ENCODE measurements at places on chromosomes 2 and 18.
A peak's percentile ranks its signal among the peaks of the same experiment; 100 is the strongest.

DNA sequence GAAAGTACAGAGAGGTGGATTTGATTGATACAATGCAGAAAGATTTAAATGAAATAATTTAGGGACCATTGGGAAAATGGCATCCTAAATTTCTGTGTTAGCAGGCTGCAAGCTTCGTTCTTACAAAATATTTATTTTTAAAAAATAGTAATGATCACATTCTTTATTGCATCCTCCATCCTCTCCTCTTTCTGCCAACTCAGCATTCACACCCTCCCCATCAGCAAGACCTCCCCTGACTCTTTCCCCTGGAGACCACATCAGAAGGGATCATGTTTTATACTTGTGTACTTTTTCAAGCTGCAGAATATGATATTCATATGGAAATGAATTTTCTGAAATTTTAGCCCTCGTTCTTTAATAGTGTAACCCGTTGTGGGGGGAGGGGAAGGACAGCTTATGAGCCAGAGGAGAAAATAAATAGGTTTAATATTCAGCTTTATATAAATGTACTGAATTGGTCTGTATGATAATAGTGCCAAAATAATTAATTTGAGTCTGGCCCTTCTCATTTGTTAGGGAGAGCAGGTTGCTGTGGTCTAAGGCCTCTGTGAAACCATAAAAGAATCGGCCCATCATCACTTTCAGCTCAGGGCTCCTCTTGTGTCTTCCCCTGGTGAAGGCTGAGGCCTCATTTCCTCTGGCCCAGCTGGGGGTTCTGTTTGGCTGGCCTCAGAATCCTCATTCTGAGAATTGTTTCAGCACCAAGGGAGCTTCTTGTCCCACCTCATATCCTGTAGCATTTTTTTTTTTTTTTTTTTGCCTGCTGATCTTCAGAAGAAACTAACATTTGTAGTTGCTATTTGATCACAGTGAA, 330.8 kb downstream of the TXNL1 start:
- peak; percentile 82 for DNase-seq

DNA sequence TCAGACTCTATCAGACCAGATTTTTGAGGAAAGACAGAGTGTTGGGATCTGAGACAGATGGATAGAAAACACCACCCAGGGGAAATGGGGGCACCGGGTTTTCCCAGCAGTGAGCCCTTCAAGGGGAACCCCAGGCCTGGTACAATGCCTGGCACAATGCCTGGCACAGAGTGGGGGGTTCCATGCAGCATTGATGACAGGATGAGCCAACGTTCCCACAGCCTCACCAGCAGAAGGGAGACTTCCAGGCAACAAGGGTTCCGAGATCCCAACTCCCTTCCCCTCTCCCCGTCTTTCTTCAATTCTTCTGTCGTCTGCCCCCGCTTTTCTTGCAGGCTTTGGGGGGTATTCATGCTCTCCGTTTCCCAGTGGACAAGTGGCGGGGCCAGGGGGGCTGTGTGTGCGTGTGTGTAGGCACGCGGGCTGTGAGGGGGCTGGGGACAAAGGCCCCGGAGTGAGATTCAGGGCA, 132.1 kb upstream of the HAAO start:
- no peak for DNase-seq

DNA sequence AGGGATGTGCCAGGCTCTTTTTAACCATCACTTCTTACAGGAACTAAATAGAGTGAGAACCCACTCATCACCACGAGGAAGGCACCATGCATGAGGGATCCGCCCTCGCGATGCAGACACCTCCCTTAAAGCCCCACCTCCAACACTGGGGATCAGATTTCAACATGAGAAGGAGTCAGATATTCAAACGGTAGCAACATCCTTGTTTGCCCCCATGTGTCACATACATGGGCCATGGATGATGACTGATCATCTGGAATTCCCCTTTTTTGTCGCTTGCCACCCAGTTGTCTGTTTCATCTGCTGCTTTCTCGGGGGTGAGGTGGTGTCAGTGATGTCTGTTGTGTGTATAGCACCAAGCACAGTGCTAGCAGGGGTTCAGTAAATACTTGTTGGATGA, 57.9 kb downstream of the NCK2 start:
- no peak for DNase-seq

DNA sequence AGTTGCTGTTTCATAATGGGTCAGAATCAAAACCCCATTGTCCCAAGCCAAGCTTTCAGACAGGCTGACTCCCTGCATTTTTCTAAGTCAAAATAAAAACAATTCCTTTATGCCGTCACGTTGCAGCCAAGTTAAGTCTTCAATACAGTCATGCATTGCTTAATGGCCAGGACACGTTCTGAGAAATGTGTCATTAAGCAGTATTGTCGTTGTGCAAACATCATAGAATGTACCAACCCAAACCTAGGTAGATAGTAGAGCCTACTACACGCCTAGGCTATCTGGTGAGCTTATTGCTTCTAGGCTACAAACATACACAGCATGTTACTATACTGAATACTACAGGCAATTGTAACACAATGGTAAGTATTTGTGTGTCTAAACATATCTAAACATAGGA, 160.4 kb upstream of the FOSL2 start:
- DNase-seq = no peak

DNA sequence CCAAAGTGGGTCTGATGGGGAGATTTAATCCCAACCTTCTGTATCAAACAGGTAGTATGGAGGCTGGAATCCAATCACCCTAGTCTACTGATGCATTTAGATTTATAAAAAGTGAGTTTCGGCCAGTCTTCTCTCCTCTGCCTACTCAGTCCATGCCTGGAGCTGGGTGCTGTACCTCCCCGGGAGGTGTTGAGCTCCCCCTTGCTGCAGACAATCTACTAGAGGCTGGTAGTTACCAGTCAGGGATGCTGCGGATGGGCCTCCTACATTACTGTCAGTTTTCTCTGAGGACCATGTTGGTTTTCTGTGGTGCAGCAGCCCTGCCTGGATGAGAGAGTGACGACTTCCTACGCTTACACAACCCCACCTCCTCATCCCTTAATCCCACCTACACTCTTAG, 118.6 kb upstream of the CELF4 start:
- no peak for DNase-seq

DNA sequence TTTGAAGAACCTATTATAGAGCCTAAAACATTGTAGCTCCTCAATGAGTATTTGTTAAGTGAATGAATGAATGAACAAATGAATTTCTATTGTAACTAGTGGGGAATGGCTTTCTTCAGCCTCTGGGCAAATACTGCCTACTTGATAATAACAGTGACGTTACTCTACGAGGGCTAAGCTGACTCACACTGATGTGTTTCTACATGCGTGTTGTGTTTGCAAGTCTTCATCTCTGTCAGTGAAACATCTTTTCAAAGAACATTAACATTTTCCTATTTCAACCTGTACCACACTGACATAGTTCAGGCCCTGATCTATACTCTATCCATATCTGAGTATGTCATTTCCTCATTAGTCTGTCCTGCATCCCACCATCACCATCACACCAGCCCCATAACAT, 319.9 kb upstream of the ACVR2A start:
- no peak for DNase-seq

DNA sequence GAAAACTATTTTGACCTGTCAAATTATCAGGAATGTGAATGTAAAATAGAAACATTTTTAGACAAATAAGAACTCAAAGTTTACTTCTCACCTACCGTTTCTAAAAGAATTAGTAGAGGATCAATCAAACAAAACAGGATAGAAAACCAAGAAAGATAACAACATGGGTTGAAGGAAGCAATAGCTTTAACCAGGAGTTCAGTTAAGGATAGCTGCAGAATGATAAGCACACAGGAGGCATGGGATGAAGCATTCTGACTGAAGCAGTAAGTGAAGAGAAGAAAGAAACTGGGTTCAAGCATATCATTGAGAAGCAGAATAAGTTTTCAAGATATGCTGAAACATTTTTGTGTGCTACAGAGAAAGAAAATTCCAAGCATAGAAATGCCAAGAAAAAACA, 52.3 kb downstream of the TWSG1 start:
- DNase-seq = no peak

DNA sequence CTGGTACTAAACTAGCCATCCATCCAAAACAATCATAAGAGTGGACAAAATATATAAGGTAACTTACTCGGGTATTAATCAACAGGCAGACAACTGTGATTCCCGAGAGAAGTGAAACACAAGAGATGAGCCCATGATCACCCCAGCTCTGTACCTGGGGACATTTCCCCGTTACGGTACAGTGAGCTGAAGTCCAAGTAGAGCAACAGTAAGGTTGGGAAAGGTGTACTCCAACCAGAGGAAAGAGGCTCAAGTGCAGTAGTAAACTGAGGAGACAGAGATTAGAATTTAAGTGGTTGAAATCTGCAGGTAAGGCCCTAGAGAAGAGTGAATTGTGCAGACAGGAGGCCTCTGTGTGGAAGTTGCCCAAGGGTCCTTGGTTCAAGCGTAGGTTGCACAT, 30.5 kb upstream of the CHAC2 start:
- DNase-seq = no peak

DNA sequence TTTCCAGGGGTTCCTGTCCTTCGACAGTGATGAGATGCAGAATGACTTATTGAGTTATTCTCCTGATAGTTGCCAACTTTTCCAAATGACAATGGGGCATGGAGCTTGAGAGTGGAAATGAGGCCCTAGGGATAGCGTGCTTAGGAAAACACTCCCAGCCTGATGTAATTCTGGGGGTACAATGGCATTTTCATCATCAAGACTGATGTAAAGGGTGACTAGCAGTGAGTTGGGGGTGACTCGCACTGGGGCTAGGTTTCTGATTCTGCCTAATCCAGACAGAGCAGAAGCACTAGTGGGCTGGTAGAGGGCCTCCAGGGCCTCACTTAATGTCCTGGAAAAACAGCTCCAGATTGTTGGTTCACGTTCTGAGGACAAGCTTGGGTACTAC, 34.0 kb upstream of the IL37 start:
- DNase-seq = no peak

- peak; percentile 22 for DNase-seq
Measured at GRCh38 chr2:85016446-85016845, 45.5 kb downstream of the KCMF1 start.

- peak; percentile 67 for DNase-seq
Measured at GRCh38 chr2:220455351-220455990, 828.0 kb downstream of the SLC4A3 start.

DNA sequence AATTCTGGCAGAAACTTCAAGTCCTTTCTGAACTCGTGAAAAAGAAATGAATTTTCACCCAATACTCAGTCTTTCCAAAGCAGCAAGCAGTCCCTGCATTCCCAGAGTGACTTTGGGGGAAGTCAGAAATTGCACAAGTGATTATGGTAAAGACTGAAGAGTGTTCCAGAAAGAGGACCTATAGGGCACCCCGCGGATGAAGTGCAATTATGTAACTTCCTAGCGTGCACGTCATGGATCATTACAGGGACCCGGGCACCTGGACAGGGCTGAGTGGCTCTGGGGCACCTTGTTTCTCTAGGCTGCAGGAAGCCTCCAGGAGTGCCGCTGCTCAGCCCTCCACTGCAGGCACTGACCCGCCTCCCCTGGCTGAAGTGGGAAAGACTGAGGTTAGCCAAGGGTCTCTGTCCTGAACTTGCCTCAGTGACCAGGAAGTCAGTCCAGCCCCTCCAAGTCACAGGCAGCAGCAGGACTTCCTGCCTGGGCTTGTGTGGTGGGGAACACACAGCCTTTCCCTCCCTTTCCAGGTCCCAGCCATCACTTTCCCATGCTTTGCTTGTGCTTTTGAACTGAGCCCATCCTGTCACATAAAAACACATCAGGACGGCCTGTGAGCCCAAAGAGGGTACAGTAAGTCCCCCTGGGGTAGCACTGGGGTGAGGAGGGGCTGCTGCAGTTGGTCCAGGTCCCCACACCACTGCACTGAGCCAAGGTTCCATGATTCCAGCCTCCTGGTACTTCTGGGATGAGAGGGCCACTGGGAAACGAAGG, 19.8 kb downstream of the TMEM185B start:
- DNase-seq = peak; percentile 82

DNA sequence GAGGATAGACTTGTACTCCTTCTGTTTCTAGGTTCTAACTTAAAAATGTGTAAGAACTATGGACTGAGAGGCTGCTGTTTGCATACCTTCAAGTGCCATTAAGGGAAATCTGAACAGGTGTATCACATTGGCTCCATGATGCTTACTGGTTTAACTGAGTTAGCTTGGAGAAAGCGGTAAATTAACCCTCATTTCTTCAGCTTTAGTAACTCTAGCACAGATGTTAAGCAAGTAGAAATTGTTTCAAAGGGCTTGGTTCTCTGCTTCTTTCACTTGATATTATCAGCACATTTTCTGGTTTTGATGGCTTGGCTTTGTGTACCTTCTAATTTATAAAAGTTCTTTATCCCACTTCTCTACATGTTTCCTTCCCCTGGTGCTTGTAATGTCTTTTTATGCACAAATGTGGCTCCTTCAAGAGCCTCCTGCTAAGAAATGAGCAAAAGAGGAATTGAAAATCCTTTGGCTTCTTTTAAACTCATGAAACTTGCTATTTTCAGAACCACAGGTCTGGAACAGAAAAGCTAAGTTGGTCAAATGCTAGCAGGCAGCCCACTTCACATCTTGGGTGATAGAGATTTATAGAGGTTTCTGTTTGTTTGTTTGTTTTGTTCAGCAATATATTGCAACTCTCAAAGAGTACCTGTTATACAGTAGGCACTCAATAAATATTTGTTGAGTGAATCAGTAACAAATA, 249.9 kb upstream of the THUMPD2 start:
- DNase-seq = peak; percentile 57

DNA sequence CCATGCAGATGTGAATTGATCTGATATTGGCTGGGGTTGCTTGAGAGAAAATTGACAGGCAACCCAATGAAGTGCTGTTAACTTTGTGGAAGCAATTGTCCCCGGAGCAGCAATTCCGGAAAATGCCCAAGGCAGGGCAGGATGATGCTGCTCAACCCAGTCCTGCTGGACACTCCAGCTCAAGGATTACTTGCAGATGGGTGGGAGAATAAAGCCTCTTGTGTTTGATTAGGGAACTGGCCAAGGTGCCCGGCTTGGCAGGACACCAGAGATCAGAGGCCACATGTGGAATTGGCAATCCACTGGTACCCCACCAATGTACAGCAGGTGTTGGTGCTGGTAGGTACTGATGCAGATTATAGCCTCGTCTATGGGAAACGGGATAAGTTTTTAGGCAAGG, 12.3 kb upstream of the C2orf42 start:
- no peak for DNase-seq

DNA sequence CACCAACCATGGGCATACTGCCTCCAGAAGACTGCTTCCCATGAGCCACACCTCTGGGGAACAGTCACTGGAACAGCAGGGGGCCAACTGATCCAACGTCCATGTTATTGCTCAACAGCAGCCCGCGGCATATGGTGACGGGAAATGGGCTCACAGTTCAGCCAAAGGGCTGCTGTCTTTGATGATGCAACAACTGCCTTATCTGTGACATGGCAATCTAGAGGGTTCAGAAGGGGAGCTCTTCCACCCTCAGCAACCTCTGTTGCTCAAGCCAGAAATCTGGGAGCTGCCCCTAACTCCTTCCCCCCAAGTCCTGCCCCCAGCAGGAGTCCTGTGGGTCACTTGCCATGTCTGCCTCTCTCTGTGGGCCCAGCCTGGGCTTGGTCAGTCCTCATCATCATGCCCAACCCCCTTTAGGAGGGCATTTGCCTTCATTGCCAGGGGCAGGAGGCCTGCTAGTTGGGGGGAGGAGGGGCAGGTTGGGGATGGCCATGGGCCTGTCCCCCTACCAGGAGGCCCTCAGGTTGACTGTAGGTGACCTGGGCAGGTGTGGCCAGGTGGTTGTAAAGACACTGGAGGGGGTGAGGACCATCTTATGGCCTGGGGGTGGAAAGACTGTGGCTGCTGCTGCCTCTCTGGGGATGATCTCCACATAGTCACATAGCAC, 212.9 kb downstream of the CYP26B1 start:
- DNase-seq = no peak

GRCh38 chr2:119111115-119111975, 47.2 kb downstream of the C1QL2 start:
- DNase-seq = no peak

Data from muscle of leg (tissue), 16 donors.